Spleen (tissue), 13 donors: ENCODE measurements at places on chromosomes 1 and 21.
A peak's percentile ranks its signal among the peaks of the same experiment; 100 is the strongest.

DNA sequence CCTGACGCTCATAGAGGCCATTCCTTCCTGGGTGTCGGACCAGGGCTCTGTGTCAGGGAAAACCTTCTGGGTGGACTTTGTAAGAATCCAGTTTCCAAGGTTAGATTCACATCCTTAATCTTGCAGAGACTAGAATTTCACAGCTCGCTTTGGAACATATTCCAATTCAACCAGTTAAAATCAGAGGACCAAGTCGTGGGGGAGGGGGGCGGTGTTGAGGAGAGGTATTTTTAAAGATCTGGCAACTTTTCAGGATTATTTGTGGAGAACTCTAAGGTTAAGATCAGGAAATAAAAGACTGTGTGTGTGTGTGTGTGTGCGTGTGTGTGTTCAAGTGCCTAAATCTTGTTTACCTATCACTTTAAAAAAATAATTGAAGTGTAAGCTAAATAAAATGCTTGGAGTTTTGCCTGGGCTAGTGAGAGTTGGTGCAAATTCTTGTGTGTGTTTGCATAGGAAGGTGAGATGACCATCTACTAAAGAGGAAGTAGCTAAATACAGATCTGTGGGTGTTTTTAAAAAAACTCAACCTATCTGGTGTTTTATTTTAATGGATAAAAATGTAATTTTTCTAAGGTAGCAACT lies 21.8 kb downstream of the TENT5C start:
- DNase-seq = no peak

GRCh38 chr1:203038891-203039608 lies 12.8 kb downstream of the PPFIA4 start:
- peak; percentile 88 for DNase-seq

GRCh38 chr1:17239420-17239819 lies 9.5 kb upstream of the PADI3 start:
- no peak for DNase-seq

DNA sequence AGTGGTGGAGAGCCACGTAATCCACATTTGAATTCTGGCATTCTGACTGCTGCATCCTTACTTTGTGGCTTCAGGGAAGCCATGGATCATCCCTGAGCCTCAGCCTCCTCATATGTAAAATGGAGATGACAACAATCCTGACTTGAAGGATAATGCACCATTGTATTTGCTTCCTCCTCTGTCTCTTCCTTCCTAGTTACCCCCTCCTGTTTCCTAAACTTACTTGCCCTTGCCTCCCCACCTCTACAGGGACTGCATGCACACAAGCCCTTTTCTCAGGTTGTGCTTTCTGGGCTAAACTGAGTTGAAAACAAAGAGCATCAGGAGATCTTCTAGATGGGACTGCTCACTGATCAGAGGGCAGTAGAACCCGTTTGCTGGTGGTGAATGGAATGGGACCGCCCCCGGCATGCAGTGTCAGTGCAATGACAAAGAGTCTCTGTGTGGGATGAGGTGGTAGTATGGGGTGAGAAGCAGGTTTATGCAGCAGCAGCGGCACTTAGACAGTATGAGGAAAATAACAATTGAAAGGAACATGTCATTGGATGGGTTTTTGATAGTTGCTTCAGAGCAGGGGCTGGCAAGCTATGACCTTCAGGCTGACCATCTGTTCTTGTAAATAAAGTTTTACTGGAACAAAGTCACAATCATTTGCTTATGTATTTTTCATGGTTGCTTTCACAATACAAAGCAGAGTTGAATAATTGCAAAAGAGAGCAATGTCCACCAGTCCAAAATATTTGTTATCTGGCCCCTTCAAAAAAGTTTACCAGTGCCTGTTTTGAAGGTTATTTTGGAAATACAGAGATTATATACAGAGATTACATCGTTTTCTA lies 6.1 kb upstream of the ADAMTS1 start:
- no peak for DNase-seq

- no peak for DNase-seq
Observed at GRCh38 chr1:247387565-247387964, 28.4 kb upstream of the NLRP3 start.

- DNase-seq = no peak
Observed at GRCh38 chr1:27489501-27489972, 430 bp downstream of the WASF2 start.

DNA sequence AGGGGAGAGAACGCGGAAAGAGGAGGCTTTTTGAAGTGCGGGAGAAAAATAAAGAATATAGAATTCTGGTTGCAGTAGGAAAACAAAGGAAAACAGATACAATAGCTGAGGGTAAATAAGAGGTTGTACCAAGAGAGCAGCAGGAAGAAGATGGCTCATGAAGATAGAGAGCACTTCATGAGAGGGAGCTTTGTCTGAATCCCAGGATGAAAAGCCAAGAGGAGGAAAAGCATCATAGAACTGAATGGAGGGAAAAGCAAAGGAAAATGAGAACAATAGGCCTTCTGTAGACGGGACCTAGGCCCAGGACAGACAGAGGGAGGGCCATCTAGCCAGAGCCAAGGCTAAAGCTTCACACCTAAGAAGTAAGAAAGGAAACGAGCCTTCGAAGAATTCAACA lies 49.5 kb downstream of the ATP6V1G3 start:
- no peak for DNase-seq

DNA sequence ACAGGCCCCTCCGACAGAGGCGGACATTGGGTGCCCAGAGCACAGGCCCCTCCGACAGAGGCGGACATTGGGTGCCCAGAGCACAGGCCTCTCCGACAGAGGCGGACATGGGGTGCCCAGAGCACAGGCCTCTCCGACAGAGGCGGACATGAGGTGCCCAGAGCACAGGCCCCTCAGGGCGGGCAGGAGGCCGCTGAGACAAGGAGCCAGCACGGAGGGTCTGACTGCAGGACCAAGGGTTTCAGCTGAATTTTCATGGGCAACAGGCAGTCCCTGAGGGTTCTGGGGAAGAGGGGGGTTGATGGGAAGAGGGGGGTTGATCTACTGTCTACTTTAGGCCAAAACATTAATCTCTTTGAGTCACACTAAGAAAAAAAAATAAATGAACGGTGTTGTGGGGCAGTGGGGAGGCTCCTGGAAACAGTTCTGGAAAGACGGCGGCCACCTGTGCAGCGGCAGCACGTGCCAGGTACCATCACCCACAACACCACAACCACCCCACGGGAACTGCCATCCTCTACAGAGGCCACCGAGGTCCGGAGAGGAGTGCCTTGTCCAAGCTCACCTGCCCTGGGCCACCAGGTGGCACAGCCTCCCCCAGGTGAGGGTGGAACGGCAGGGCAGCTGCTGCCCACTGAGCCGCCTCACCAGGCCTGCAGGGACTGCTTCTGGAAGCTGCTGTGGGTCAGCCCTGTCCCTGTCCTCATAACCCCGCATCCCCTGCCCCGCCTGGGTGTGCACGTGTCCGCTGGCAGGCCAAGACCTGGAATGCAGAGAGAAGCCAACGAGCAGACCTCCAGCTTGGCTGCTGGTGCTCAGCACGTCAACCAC lies 20.5 kb downstream of the PRDM15 start:
- DNase-seq = peak; percentile 68

GRCh38 chr1:22102746-22103145 lies 40.2 kb downstream of the WNT4 start:
- DNase-seq = no peak

GRCh38 chr1:4851385-4852065 lies 197.1 kb downstream of the AJAP1 start:
- DNase-seq = no peak

DNA sequence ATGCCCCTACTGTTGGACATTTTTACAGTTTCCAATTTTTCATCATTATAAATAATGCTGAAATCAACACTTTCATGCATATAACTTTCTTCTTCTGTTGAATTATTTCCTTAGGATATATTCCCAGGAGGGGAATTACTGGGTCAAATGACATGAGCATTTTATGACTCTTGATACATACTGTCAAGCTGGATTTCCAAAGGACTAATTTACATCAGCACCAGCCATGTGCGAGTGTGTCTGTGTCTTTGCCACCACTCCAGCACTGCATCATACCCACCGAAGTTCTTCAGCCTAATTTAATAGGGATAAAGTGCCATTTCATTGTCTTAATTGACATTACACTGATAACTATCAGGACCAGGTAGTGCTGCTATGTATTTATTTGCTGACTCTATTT lies 146.7 kb downstream of the CSMD2 start:
- no peak for DNase-seq

DNA sequence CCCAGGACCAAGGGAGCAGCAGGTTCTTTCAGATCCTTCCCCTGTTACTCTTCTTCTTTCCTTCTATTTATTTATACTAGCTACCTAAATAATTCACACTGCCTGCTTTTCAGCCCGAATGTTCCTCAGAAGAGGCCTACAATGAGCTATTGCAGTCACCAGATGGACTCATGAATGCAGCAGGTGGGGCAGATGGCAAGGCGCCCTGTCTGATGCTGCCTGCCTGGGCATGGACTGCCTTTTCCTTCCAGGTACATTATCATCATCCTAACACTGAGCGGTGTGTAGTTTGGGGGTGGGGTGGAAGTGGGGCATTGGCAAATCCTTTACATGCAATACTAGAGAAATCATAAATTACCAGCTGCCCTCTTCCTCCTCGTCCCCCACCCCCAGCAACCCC lies 17.6 kb downstream of the ESRRG start:
- DNase-seq = no peak

DNA sequence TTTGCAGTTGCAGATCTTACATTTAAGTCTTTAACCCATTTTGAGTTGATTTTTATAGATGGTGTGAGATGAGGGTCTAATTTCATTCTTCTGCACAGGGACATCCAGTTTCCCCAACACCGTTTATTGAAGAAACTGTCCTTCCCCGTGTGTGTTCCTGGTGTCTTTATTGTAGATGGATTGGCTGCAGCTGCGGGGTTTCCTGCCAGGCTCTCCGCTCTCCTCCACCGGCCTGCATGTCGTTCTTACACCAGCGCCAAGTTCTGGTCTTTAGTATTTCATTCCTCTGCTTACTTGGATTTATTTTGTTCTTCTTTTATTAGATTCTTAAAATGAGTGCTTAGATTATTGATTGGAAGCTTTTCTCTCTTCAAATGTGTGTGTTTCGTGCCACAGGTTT lies 98.9 kb upstream of the COL6A1 start:
- peak; percentile 21 for DNase-seq

GRCh38 chr1:106276871-106277270 lies 779.6 kb upstream of the PRMT6 start:
- DNase-seq = no peak

GRCh38 chr1:100145116-100145515 lies 12.2 kb downstream of the TRMT13 start:
- no peak for DNase-seq

DNA sequence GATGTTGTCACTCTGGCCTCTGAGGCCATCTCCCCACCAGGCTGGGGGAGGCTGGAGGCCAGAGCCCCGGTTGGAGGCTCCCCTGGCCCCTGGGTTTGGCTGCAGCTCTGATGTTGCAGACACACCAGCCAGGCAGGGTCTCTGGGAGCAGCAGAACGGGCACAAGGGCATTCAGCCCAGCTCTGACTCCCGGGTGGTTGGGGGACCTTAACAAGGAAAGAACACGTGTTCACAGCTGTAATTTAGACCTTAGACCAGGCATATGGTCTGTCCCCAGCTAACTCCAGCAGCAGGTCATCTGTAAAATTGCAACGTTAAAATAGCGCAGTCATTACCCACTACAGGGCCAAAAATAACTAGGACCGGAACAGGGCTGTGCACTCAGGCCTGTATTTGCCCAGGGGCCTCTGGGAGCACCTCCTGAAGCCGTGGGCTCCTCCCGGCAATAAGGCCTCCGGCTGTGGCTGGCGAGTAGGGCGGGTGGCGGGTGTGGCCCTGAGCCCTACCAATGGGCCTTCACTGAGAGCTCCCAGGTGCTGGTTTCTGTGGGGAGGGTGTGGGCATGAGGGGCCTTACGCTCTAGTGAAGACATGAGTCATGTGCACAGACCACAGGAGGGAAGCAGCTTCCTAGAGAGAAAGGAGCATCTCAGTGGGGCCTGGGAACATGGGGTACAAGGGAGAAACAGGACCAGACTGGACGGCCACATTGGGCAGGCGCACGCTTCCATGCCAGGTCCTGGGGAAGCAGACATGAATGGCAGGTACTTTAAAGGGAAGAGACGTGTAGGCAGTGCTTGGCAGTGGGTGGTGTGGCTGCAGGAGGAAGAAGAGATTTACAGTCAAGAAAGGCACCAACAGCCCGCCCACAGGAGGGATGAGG lies 6.1 kb downstream of the LDLRAP1 start:
- peak; percentile 92 for DNase-seq

DNA sequence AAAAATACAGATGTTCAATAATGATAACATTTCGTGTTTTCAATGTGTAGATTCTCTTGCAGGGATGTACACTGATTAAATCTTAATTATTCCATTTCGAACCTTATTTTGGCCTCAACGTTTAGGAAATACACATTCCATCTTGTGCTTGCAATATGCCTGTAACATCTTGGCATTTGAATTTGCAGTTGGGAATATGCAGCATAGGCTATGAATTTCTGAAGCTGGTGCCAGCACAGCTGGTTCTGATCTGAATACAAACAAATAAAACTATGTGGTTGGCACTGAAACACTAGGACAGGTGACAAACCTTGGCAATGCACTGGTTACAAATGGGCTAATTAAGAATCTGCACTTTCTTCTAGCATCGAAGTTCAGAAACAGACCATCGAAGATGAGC lies 108.4 kb downstream of the ERG start:
- DNase-seq = no peak

DNA sequence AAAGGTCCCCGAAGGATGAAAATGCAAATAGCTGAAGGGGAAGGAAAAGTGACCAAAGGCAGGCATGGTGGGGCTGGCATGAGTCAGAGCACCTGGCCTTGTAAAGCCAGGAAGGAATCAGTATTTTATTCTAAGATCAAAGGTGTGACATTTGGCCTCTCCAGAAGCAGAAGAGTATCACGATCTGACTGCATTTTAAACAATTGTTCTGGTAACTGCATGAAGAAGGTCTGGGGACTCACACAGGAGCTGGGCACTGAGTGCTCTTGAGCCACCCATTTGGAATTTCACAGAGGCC lies 23.2 kb downstream of the MAB21L3 start:
- DNase-seq = no peak

DNA sequence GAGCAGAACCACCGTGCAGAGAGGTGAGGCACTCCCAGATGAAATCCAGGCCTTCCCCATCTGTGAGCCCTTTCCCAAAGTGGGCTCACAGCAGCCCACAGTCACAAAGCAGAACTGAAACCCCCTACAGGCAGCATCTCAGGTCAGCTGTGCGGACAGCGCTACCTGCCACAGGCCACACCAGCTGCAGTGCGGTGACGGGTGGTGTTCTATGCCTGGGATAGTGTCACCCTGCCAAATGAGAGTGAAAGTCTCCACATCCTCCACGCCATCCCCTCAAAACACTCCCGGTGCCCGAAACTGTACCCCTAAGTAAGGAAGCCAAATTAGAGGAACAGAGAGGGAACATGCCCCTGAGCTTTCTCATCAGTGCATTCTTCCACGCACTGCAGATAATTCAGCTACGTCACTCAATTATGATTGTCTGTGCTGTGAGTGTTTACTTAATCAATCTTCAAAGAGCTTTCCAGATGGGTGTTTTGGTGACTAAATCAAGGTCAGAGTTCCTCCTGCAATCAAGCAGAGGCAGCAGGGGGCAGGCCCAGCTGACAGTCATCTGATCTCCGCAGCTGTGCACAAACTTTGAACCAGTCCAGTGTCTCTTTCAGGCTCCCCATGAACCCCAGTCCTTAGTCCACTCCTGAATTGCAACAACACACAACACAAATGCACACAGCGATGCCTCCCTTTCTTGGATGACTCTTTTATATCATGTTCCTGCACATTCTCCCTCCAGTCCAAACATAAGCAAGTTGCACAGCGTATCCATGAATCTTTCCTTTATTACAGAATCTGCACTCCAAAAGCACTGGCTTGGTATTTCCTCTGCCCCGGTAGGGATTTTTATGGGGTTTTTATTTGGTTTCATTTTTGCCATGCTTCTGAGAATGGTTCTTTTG lies 150.0 kb downstream of the TOMM20 start:
- peak; percentile 92 for DNase-seq
